ENCODE measurements at places on chromosomes 6 and 20.

DNA sequence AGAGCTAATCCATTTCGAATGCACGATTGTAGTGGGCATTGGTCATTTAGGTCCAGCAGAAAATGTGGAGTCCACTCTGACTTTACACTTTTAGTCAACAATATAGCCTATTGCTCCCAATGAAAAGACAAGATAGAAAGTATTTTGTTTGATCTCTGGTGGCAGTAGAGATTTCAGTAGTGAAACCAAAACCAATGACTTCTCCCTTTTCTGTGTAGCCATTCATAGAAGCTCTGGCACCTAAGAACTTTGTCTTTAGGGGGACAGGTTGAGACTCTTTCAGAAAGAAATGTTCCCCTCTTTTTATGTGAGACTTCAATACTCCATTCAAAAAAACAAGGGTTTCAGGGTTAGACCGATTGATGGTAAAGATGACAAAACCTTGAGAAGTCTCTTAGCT lies 510.8 kb upstream of the POU3F2 start:
- DNase-seq, result no peak

DNA sequence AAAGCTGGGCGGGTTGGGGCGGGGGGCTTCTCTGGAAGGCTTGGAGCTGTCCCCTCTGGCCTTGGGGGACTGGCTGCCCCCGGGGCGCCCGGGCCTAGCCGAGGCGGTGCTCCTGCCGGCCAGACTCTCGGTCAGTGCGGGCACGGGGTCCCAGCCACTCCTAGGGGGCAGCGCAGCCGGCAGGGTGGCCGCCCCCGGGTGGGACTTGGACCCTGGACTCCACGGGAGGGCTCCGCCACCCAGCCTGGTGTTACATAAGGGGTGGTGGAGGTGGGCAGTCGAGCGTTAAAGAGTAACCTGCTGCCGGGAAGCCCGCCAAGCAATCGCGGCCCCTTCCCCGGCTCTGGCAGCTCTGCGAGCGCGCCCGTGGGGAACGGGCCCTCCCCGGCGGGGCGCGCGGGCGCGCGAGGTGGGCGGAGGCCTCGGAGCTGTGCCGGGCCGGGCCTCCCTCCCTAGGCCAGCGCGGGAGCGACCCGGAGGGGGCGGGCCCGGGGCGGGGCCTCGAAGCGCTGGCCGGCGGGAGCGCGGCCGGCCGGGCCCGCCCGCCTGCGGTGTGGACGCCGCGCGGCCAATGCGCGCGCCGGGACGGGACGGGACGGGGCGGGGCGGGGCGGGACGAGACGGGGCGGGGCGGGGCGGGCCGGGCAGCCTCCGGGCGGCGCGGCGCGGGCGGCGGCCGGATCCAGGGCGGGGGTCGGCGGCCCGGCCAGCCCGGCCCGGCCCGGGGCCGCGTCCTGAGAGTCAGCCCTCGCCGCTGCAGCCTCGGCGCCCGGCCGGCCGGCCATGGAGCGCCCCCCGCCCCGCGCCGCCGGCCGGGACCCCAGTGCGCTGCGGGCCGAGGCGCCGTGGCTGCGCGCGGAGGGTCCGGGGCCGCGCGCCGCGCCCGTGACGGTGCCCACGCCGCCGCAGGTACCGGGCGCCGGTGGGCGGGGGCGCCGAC lies at the start of gene SLC2A4RG:
SLC2A4RG (plus strand) TSS at position 647 of the 940 bp plus-strand sequence; CDS start at position 784, 137 bp downstream.
- DNase-seq, result peak; percentile 71

DNA sequence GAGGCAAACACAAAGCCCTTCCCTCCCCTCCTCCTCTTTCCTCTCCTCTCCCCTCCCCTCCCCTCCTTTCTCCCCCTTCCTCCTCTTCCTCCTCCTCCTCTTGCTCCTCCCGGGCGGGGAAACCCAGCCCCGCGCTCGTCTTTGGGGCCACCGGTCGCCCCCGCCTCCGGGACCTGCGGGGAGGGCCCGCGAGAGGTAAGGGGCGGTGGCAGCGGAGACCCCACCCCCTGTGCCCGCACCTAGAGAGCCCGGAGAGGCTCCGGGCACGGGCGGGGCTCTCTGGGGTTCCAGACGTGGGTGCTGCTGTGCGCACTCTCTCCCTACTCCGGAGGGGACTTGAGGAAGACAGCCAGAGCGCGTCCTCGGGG lies at the start of gene RIN2:
RIN2 (plus strand) TSS at position 126 of the 368 bp plus-strand sequence. CDS start 131,344 bp downstream, outside the sequence.
- peak; percentile 83 for DNase-seq

DNA sequence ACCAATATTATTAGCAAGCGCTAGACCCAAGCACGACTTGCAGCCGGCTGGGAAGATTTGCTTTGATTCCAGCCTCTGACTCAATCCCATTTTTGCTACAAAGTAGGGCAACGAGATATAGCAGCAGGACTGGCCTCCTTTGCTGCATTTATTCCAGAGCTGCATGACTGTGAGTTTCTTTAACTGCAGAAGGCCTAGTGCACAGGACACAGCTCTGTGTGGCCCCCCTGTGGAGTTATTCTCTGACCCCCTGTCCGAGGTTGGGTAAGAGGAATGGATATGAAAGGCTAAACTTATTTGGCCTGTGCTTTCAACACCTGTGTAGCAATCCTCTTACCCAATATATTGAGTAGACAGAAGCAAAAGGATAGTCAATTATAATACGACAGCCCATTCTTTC lies 133.3 kb upstream of the SPTLC3 start:
- DNase-seq, result no peak

DNA sequence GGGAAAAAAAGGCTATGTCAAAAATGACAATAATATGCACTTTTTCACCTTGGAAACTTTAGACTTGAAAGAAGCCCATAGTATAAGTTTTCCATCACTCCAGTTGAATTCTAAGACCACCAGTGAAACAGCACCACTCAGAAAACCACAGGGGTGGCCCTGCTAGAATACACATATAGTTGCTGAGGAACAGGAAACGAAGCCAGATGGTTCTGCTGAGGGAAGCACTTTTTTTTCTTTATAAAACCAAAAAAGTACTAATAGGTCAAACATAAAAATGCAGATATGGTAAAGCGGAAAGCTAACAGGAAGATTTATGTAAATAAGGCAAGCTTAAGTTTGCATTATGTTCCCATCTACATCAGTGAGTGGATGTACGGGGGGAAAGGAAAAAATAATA lies 303.9 kb downstream of the FOXC1 start:
- no peak for DNase-seq

GRCh38 chr20:18852318-18852717 lies 38.7 kb downstream of the SCP2D1 start:
- DNase-seq, result no peak

DNA sequence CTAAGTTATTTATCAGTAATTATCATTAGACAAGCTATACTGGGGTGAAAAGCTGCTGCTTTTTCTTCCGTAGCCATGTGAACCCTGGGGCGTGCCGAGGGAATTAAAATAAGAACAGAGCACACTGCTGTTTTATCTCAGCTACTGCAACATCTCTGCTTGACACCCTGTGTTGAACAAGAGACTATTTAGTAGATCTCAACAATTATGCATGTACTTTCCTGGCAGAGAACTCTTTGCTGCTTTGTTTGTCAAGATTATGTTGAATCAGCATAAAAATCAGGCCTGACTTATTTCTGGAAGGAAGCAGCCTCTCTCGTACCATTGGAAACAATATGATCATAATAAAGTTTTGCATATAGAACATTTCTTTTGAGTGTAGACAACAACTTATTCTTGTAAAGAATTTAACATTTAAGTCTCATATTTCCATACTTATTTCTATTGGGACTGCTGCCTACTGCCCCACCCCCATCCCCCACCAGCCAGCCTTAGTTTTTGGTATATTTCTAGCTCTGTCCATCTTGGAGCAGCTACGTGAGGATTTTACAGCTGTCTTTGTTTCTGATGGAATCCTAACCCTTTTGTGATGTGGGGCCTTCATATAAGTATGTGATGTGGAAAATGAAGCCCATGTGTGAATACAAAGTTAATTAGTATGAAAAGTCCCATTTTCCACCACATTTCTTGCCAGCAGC lies 1011.4 kb downstream of the KIF16B start:
- DNase-seq, result no peak

GRCh38 chr6:127959869-127960268 lies 59.0 kb upstream of the THEMIS start:
- no peak for DNase-seq

GRCh38 chr20:51531141-51531710 lies 11.3 kb downstream of the NFATC2 start:
- no peak for DNase-seq

DNA sequence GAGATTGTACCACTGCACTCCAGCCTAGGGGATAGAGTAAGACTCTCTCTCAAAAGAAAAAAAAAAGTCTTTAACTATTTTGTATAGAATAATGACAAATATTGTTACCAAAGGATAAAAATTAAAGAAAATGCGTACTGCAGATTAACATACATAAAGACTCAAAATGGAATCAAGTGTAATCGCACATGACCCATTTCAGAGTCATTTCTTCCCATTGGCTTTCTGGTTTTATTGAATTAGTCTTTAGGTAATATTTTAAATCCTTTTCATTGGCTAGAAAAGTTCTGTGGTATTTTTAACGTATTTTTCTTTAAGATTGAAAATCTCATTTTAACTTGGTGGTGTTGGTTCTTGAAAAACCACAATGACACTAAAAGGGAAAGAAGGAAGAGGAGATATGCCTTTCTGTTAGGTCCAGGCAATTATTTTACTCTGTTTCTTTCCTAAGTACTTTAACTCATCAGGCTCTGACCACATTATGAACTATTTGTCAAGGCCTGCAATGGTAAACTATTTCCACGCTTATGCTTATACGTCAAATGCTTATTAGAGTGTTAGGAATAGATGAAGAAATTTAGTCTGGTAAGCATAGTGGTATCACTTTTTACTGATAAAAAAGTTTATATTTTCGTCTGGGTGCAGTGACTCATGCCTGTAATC lies 52.3 kb downstream of the PLEKHG1 start:
- DNase-seq, result no peak

- DNase-seq, result no peak
Observed at GRCh38 chr6:73134588-73134987, 90.7 kb downstream of the KHDC1L start.

DNA sequence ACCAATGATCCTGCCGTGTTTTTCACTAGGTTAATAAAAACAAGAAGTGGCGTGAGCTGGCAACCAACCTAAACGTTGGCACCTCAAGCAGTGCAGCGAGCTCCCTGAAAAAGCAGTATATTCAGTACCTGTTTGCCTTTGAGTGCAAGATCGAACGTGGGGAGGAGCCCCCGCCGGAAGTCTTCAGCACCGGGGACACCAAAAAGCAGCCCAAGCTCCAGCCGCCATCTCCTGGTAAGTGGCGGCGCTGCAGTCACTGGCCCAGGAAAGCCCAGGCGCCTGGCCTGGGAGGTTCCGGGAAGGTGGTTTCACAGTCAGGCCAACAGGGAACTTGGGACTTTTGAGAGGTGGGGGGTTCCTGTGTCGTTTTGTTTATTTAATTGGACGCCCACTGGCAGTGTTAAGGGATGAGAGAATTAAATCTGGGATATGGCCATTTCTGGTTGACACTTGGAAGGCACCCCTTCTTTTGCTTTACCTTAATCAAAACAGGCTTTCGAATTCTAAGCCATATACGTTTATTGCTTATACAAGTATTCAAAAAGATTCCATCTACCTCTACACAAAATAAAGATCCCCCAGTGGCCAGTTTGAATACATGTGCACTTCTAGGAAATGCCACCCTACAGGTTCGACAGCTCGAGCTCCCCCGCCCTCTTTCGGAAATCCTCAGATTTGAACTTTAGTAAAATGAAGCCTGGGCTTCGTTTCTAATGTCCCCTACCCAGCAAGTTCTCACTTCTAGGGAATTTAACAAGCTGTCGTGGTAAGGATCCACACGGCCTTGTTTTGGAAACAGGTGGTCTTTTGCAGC lies 138.9 kb downstream of the TMEM242 start:
- DNase-seq, result peak; percentile 71

- no peak for DNase-seq
Observed at GRCh38 chr6:170276369-170277057, 14.4 kb downstream of the DLL1 start.

DNA sequence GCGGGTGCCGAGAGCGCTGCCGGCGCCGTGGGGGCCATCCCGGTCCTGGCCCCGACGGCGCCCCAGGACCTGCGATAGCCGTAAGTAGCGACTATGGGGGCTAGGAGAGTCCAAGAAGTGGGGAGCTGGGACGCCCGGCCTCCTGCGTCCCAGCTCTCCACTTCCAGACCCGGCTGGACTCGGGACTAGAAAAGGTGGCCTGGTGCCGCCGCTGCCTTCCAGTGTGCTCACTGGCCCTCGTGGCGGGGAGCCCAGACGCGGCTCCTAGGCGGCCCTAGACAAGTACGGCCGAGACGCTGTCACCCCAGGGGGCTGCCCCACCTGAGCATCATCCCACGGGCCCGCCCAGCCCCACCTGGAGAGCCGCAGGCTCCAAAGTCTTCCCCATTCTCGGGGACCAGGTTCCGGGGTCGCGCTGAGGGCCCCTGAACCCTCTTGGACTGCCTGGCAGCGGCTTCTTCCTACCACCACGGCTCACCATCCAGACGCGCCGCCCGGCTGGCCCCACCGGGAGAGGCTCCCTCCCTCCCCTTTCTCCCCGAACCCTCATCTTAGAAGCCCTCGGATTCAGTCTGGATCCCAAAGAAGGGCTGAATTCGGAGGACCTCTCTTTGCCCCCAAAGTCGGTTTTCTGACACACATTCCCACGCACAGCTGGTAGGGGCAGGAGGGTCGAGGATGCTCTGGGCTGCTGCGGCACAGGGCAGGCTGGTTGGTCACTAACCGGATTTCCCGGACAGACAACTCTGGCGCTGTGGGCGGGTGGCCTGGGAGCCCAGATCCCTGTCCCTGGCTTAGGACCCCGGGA lies 870 bp upstream of the MDFI start:
- no peak for DNase-seq

GRCh38 chr6:88006557-88006956 lies 41.1 kb upstream of the SPACA1 start:
- DNase-seq, result no peak

GRCh38 chr6:159461266-159461665 lies 231.8 kb downstream of the SOD2 start:
- no peak for DNase-seq

DNA sequence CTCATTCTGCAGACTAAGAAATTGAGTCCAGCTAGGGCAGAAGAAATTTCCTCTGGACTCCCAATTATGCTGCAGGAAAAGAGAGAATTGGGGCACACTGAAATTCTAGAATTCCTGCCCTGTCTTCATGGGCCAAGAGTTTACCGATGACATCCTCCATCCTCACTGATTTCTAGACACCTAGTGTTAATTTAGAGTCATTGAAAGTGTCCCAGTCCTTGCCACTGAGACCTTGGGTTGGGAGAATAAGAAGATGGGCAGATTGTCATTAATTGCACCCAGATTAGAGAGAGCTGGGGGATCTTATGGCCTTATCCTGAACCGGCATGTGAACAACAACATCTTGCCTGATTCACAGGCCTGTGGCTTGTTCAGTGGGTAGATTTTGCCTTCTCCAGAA lies 29.0 kb downstream of the ANGPT4 start:
- DNase-seq, result no peak

GRCh38 chr6:105443941-105444340 lies 41.1 kb upstream of the PREP start:
- DNase-seq, result no peak

DNA sequence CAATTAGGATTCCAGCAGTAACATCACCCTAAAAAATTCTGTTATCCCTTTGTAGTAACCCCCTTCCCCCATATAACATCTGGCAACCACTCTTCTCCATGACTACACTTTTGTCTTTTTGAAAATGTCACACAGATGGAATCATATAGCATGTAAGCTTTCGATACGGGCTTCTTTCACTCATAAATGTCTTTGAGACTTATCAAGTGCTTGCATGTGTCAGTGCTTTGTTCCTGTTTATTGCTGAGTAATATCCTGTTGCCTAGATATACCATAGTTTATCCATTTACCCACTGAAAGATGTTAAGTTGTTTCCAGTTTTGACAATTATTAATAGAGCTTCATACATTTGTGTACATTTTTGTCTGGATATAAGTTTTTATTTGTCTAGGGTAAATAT lies 10.4 kb upstream of the SNPH start:
- DNase-seq, result no peak
